ENCODE measurements at places on chromosomes 5 and 9.

- peak; percentile 83 for DNase-seq
Measured at GRCh38 chr5:172164769-172165212, 23.2 kb downstream of the STK10 start.

DNA sequence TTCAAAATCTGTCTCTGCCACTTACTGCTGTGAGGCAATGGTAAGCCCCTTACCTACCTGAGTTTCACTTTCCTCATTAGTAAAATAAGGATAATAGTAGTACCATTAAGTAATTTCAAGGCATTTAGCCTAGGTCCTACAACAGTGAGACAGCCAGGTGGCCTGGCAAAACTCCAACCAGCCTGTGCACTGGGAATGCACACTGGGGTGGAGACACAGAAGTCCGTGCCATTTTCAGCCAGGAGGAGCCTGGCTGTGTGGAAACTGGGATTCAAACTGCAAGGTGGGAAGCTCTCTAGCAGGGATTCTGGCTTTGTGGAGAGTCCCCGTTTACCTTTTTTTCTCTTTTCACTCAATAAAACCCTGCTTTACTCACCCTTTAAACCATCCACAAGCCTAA lies 630.4 kb downstream of the PRELID2 start:
- no peak for DNase-seq

DNA sequence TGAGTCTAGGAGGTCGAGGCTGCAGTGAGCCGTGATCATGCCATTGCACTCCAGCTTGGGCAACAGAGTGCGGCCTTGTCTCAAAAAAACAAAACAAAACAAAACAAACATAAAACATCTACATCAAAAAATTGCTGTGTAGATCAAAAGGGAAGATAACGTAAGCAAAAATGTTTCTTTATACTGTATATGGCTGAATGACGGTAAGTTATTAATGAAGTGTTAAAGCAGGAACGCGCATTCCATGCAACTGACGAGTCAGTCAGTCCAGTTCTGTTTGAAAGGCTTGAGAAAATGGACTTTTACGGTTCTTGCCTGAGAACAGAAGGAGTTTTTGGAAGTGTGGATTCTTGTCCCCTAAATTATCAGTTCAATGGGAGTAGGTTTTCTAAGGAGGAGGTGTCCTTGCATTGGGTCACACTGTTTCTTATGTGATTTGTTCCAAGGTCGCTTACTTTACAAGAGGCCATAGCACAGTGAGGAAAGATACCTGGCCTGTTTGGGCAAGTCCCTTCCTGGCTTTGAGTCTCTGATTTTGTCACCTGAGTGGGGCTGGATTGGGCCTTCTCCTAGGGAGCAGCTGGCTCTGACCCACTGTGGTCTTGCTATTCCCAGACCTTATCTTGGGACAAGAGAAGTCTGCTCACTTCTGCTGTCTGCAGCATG lies 6.6 kb upstream of the PTGS1 start:
- no peak for DNase-seq

DNA sequence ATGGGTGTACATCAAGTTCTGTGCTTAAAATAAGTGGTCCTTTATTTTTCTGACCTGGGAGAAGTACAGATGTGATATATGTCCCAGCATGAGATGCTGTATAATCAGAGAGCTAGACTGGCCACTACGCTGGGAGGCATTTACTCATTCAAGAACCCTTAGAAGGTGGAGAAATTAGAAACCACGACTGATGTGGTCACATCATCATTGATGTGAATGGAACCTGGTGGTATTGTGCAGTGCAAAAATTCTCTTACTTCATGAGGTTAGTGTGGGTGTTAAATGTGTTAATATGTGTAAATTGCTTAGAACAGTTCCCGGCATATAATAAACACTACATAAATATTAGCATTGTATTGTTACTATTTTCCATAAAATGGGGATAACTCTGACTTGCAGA lies 69.5 kb upstream of the CKMT2 start:
- DNase-seq, result no peak

DNA sequence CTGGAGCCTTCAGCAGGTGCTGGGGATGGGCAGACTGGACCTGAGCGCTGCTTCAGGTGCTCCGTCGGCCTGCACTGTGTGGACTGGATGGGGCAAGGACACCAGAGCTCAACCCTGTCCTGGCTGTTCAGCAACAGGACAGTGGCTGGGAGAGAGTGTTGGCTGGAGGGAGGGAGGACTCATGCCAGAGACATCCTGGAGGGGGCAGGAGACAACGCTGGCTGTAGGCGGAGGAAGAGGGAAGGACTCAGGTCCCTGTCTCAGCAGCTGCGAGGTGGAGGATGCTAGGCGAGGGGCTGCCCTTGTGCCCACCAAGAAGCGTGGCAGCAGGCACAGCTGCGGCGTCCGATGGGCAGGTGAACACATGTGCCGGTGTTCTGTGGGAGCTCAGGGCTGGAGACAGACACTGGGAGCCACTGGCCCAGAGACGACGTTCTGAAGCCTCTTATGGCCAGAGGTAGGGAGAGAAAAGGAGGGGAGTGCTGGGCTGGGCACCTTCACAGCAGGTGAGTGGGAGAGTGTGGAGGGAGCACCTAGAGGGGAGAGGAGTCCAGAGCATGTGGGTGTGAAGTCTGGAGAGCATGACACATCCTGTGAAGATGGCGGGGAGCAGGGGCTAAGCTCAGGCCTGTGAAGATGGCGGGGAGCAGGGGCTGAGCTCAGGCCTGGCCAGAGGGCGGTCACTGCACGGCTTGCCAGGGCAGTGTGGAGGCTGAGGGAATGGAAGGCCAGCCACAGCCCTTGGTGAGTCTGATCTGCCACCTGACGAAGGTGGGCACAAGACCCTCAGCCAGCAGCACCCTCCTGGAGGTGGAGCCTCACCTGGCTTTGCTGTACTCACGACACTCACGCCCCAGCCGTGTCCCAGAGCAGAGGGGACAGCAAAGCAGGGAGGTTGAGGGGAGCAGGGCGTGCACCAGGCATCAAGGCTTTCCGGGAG lies 79.1 kb upstream of the FCN1 start:
- DNase-seq, result no peak

DNA sequence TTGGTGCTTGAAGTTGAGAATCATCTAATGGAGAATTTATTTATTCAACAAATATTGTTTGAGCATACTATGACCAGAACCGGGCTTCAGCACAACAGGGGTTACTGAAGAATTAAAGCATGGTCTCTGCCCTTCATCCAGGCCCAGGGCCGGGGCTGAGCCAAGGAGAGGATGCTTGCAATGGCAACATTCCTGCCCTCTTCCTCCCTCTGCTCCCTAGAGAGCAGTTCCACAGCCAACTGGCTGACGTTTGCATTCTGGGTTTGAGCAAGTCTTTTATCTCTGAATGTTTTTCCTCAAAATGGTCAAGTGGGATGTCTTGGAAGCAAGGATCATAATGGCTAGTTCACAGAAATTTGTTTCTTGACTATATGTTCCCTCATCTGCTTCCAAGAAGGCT lies 80.7 kb downstream of the GLDC start:
- no peak for DNase-seq

GRCh38 chr9:17742067-17742466 lies 163.2 kb downstream of the SH3GL2 start:
- DNase-seq, result no peak

DNA sequence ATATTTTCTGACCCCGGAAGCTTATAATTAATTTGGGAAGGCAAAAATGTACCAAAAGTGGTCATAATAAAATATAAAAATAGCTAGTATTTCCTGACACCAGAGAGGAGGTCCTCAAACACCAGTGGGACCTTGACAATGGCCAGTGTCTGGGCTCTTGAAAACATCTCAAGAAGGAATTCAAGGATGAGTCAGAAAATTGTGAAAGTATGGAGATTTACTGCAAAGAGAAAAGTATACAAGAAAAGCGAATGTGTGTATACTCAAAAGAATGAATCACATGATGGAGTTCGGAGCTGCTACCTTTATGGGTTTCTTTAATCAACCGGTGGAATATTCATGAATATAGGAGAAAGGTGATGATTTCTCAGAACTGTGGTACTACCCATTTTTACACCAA lies 1709.0 kb upstream of the WWC1 start:
- no peak for DNase-seq

- no peak for DNase-seq
Measured at GRCh38 chr9:121667890-121668289, 16.5 kb downstream of the DAB2IP start.

DNA sequence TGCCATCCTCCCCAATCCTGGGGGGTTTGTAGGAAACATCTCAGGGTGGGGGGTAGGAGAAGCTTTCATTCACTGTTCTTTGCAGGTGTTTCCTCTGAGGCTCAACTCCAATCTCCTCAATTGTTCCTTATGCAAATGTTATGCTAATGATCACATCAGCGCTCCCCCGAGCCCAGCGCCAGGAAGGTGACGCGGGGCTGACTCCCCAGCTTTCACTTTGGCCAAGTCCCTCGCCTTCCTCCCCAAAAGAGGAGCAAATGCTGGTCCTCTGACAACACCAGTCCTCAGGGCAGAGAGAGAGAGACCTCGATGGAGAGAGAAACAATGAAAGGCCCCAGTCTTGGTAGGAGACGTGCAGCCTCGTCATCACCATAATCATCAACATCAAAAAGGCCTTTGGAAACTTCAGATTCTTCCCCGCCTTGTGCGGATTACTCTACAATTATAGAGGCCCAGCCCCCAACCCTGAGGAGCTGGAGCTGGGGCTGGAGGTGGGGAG lies 39.1 kb downstream of the PCDH1 start:
- DNase-seq, result no peak

- no peak for DNase-seq
Measured at GRCh38 chr5:78699552-78700153, 51.1 kb upstream of the LHFPL2 start.

DNA sequence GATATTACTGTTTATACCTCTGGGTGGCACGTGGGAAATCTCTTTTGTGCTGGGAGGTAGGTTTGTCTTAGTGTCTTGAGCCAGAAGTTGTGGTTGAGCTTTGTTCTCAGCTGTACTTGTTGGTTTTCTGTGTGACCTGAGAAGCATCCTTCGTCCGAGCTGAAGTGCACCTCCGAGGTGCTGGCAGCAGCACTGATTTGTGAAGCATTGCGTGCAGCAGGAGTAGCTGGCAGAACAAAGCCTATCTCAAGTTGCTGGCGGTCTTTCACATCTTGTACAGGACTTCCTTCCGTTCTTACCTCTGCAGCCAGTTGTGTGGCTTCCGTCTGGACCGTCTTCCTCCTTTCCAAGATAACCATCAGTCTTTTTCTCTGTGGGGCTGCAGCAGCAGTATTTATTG lies 4.3 kb downstream of the PRRC2B start:
- no peak for DNase-seq

DNA sequence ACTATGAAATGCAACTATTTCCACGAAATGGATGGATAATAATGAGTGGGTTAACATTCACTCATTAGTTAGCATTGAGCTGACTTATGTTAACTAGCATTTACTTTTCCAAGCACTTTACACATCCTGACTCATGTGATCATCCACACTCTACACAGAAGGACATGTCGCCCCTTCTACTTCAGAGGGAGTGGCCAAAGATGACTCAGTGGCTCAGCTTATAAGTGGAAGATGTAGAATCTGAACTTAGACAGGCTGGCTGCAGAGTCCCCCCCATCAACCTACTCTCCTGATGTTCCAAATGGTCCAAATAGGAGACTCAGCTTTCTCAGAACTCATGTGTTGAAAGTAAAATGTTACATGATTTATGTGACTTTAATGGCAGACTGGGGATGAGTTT lies 146.0 kb downstream of the ADCY2 start:
- DNase-seq, result no peak
